ENCODE measurements at places on chromosomes 7 and 10. TPM values are rescaled to one million over a fixed set of nuclear protein-coding genes. Genes with fewer than 3 reads are reported as not detected.

PDCD4 gene
- 118 TPM for polyA plus RNA-seq

GRCh38 chr10:35574924-35575352, 30.2 kb upstream of the GJD4 start:
- no peak for DNase-seq

TMEM229A gene
- not detected for polyA plus RNA-seq

MRC1 gene
- 18.7 TPM for polyA plus RNA-seq

DNA sequence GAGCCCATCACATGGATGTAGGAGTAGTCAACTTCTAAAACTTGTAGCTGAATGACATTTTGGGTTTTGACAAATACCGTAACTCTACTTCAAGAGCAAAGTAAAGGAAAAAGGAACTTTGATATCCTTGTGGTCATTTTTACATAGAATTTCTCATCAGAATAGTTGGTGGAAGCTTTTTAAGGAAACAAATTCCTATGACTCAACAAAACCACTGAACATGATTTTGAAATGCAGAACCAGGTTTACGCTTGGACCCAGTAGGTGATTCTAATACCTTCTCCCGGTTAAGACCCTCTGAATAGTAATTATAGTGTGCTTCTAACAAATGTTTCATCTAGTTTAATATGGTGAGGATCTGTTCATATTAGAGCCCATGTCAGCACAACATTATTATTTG, 307.8 kb downstream of the GPR37 start:
- DNase-seq: no peak

DNA sequence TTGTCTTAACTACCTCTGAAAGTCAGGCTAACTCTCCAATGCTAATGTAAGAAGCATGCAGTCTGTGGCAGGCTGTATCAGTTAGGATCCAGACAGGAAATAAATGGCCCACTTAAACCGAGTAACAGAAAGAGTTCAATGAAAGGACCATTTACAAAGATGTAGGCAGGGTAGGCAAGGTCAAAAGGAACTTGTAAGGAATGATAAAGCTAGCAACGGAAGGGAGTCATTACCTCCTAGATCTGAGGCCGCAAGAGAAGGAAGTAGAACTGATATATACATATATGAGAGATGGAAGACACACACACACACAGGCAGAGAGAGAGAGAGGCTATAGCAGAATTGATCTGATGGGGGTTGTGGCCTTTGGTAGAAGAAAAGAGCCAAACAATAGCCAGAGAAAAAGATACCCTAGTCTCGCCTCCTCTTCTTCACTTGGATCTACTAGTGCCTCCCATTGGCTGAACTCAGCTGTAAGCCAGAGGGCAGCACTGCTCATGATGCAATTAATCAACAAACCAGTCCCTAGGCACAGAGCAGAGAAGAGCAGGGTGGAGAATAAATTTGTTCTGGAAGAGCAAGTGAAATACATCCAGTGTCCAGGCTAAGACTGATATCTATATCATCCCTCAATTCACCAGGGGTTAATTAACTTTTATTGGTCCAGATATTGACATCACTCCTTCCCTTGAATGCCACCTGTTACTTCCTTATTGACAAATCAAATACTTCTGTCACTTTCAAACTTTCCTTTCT, 91.2 kb downstream of the LSMEM1 start:
- no peak for DNase-seq

DNA sequence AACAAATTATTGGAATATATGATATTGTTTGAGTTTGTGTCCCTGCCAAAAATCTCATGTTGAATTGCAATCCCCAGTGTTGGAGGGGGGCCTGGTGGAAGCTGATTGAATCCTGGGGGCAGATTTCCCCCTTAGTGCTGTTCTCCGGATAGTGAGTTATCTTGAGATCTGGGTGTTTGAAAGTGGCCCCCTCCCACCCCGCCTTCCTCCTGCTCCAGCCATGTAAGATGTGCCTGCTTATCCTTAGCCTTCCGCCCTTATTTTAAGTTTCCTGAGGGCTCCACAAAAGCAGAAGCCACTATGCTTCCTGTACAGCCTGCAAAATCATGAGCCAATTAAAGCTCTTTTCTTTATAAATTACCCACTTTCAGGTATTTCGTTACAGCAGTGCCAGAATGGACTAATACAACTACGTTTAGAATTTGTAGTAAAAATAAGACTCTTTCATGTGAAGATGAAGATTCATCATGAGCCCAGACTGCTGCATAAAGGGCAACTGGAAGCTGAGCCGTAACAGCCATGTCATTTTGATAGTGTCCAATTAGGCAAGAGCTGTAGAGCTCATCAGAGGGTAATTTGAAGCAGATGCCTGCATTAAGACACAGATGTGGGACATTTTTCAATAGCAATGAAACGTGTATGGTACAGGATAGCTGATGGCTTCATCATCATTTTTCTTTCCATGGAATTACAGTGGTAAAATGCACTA, 1007.2 kb downstream of the REEP3 start:
- no peak for DNase-seq

TWIST1 gene
- polyA plus RNA-seq: 8.9 TPM

DNA sequence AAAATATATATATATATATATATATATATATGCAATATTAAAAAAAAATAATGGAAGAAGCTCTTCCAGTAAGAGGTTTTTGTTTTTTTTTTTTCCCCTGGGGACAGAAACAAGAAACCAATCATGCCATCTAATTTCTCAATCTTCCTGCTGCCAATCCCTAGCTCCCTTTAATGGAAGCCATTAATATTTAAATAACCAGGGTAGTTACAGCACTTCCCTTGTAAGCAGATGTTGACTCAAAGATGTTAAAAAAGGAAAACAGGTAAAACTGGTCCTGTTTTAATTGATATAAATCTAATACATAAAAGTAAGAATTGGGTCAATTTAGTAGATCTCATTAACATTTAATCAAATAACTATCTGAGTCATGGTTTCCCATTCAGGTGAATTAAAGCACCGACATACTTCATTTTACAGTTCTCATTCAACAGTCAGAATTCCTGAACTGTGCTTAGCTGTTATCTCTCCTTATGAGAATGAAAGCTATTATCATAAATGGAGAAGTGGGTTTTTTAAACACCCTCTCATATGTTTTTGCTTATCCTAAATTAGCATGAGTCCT, 22.6 kb downstream of the CPVL start:
- DNase-seq: no peak

PSTK gene
- polyA plus RNA-seq: 5.0 TPM

- DNase-seq: no peak
Measured at GRCh38 chr7:103532955-103533354, 86.9 kb upstream of the SLC26A5 start.

DNA sequence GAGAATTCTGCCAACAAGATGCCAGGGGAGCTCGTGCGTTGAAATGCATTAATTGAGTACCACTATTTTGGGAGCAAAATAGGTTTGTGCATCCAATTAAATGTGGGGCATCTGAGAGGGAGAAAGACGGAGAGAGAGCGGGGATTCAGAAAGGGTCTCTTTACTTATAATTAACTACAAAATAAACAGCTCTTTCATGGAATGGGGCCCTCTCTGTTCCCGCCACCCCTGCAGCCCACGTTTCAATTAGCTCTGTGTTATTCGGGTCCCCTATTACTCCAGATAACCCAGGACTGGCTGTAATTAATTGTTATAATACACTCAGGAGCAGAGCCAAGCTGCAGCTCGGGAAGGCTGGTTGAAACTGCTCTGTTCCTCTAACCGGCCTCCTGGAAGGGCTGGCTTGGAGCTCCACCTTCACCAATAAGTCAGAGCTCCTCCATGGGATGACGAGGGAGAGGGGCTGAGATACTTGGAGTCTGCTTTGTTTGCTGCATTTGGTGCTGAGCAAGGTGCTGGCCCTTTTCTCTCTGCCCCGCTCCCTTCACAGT, 67.8 kb downstream of the CARD11 start:
- DNase-seq: no peak

- DNase-seq: no peak
Measured at GRCh38 chr7:48416327-48416908, 245.2 kb downstream of the ABCA13 start.

TMEM273 gene
- 4.2 TPM for polyA plus RNA-seq

DNA sequence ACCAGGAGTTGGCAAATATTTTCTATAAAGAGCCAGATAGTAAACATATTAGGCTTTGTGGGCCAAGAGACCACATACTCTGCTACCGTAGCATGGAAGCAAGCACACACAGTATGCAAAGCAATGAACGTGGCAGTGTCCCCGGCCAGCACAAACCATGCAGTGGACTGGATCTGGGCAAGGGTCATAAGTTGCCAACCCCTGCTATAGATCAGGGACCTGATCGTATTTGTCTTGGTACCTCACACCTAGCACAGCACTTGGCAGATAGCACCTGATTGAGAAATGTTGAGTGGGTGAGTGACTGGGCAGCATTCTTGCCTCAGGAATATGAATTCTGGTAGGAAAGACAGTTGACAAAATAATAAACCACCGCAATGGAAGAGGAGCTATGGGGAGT, 331.9 kb downstream of the FGFR2 start:
- DNase-seq: no peak

- DNase-seq: no peak
Measured at GRCh38 chr10:65618126-65618525, 1307.7 kb upstream of the LRRTM3 start.

DNA sequence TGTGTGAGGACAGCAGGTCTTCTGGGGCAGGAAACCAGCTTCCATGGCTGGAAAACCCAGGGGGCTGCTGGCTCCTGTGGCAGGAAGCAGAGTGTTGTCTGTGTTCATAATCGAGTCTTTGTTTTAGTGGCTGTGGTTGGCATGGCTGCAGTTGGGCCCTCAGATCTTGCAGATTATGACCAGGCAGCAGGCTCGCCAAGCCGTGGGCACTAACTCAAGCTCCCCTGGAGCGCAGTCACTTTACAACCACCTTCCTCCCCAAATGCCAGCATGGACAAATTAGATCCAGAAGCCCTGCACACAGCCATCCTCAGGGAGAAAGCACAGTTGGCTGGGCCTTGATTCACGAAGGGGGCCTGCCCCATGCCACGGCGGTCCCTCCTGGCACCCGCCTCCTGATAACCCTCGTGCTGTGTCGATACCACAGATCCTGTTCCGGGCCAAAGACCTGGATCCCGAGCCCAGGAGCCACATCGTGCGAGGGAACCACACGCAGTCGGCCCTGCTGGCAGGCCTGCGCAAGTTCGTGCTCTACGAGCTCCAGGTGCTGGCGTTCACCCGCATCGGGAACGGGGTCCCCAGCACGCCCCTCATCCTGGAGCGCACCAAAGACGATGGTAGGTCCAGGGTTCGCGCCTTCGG, 552.5 kb upstream of the FOXK1 start:
- DNase-seq: no peak

- no peak for DNase-seq
Measured at GRCh38 chr7:21941611-21942141, 4.0 kb downstream of the CDCA7L start.

ZYX gene
- polyA plus RNA-seq: 178 TPM

GRCh38 chr10:86306628-86307278, 59.8 kb downstream of the GRID1 start:
- peak; percentile 1 for DNase-seq

HOXA7 gene
- polyA plus RNA-seq: 9.9 TPM

TES gene
- polyA plus RNA-seq: 18.7 TPM

DNA sequence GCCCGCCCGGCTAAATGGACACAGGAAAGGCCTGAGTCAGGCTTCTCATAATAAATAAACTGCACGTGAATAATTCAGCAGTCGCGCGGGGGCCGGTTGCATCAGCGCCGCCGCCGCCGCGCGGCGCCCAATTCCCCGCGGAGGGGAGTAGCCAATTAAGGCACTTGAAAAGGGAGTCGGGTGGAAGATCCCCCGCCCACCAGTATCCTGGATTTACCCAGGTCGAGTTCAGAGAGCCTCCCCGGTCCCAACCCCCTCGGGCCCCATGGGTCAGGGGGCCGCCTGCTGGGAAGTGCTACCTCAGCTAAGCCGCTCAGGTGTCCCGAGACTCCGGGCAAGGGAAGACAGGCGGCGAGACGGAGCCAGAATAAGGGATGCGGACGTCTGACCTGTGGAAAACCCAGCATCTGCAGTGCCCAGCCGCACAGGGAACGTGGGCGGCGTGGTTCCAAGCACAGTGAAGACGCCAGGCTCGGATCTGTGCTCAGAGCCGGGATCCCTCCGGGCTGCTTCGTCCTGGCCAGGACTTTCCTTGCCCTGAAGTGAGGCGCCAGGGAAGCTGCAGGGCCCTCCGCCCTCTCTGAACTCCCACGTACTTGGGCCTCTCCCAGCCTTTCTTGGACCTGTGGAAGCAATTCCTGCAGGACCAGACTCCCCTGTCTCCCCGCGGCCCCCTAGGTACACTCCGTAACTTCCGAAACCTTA, 7.3 kb upstream of the LBX1 start:
- no peak for DNase-seq

DNA sequence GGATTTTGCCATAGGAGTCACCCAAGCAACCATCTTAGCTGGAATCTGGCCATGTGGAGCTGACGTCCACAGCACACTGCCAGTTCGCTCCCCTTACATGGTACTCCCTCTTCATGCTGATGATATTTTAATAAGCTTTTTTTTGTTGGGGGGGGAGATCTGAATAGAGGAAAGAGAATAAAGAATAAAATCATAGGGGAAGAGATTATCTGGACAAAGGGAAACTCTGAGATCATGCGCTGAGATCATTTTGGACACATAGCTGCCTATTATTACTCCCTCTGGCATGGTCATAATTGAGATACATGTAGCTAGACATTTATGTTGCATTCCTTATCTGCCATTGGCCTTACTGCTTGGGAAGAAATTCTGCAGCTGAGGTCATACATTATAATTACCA, 282.7 kb downstream of the HTR7 start:
- peak; percentile 44 for DNase-seq

DNA sequence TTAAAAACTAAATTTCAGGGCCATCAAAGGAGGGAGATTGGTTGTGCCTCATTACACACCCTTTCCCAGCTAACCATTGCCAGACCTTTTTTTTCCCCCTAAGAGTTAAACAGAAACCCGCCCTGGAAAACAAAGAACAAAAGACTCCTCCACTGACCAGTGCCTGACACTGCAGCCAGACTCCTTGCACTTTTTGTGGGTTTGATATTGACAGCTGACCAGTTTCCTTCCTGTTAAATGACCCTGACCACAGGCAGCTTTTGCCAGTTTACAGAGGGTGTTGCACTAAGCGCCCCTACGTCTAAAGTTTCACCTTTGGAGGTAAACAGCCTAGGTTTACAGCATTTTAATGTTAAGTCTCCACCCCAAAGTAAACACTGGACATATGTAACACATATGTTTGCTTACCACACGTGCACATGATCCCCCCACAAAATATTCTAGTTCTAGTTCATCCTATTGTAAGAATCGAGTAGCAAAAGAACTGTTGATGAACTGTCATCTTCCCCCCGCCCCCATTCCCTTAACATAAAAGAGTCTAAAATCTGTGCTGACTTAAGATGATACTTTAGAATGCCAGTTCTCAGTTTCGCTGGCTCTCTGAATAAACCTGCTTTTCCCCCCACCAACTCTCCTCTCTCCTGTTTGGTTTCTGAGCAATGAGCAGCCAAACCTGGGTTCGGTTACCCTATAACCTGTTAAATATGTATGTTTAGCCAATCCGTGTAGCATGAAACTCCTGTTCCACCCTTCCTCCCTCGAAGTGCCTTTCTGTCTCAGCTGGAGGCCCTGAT, 38.0 kb downstream of the FOXI2 start:
- no peak for DNase-seq

MYL7 gene
- polyA plus RNA-seq: 6.1 TPM

- no peak for DNase-seq
Measured at GRCh38 chr10:121237718-121238117, 360.5 kb downstream of the FGFR2 start.
